Vagina (tissue), 2 donors: ENCODE measurements at places on chromosomes 1 and 21.

GRCh38 chr1:241678536-241678935 is 26.5 kb downstream of the WDR64 start:
- DNase-seq, result no peak

DNA sequence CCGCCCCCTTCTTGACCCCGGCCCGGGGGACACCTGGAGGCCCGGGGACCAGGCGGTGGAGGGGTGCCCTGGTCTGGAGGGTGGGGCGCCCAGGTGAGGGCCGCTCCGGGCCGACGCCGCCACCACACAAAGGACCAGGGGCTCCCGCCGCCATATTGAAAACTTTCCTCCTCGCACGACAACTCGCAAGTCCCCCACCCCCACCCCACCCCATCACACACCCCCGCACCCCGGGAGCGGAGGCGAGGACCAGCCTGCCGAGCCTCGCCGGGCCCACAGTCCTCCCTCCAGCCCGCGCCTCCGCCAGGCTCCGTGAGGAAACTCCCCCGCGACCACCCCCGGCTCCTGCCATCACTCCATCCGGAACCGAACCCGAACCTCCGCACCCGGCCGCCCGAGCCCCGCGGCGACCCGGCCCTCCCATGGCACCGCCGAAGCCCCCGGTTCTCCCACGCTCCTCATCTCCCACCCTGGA is 733 bp downstream of the KDM5B start:
- no peak for DNase-seq

- DNase-seq, result no peak
Measured at GRCh38 chr1:13570924-13571323, 12.7 kb upstream of the PDPN start.

DNA sequence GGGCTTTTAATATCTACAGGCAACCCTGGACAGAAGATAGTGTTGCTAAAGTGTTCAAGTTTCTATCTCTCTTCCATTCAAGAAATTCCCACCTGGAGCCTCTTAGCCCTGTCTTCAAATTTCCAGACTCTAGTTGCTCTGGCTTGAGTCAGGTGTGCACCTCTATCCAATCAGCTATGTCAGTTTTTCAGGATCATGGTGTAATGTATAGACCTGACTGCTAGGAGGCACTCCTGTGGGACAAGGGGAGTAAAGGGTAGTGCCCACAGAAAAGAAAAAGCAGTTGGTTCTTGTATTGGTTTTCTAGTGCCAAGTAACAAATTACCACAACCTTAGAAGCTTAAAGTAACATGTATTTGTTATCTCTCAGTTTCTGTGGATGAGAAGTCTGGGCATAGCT is 6.2 kb upstream of the ZRANB2 start:
- no peak for DNase-seq
